WTC11 (cell line): ENCODE measurements at places on chromosomes 7 and 10.

DNA sequence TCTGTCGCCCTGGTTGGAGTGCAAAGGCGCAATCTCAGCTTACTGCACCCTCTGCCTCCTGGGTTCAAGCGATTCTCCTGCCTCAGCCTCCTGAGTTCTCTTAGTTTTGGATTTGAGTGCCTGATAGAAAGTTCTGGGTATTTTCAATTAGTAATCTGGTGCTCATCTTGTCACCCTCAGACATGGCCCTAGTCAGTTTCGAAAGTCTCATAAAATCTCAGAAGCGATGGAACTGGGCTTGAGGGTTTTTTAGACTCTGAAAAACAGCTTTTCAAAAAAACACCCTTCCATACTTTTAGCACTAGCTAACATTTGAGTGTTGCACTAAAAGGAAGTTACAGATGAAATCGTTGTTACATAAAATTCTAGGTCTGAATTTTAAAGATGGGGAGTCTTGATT lies 9.4 kb upstream of the PIP4K2A start:
- no peak for DNase-seq

GRCh38 chr10:106972381-106972780 lies 192.1 kb downstream of the SORCS1 start:
- no peak for DNase-seq

DNA sequence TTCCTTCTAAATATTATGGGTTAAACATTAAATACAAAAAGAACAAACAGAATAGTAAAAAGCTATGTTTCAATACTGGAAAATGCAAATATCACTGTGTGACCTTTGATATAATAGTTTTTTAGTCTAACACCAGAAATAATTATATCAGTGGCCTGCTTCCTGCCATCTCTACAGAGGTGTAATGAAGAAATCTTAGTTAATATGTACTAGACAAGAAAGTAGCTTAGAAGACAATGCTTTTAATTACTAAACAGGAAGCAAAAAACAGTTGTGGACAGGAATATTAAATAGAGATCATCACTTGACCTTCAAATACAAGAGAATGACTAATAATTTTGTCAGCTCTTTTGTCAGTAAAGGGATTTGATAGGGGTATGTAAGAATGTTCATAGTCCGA lies 47.4 kb upstream of the LRRN3 start:
- no peak for DNase-seq

DNA sequence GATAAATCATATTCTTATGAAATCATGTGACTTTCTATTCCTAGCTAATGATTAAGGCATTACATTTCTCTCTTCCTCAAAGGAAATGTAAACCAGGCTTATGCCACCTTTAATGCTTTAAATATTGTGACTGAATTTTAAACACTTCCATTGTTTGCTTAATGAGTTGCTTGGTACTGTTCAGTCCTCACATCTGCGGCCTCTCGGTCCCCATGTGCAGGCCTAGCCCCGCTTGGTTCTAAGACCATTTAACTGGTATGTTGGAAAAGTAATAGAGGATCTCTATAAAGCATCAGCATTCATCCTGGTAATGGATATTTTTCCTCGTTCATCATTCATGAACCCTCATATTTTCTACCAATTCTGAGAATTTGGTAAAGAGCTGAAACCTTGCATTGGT lies 27.4 kb downstream of the THSD7A start:
- no peak for DNase-seq
